WTC11 (cell line): ENCODE measurements at places on chromosomes 4 and X.

GRCh38 chr4:147044241-147044640 lies 98.6 kb upstream of the TTC29 start:
- DNase-seq, result no peak

GRCh38 chr4:18419780-18420179 lies 398.2 kb upstream of the LCORL start:
- no peak for DNase-seq

- no peak for DNase-seq
Observed at GRCh38 chrX:24085101-24085500, 30.3 kb downstream of the EIF2S3 start.

DNA sequence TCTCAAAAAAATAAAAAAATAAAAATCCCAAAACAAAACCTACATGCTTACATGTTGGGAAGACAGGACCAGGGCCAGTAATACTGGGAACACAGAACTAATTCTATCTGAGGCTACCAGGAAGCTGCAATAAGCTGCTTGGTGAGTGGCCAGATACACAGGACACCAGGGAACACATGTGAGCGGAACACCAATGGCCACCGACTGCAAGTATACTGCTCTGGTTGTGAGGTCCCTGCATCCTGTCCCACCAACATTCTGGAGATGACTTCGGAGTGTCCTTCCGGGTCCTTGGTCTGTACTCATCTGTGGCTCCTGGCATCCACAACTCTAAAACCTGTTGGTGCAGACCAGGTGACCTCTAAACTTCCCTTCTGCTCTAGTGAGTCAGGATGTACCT lies 2.7 kb downstream of the TNIP2 start:
- DNase-seq, result no peak

DNA sequence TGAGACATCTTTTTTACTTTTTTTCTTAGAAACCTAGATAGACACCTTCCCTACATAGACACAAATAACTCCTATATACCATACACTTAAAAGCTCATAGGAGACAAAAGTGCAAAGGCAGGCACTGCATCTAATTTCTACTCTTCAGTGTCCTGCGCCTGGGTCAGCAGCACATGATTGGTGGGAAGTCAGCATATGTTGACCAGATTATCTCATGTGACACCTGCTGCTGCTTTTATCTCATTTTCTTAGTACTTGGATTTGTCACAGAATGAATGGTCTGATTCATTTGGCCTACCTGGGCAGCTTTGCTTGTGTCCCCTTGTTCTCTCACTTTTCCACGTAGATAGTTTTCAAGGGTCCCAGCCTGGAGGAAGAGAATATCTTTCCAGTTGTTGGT lies 24.9 kb upstream of the LNX1 start:
- no peak for DNase-seq

DNA sequence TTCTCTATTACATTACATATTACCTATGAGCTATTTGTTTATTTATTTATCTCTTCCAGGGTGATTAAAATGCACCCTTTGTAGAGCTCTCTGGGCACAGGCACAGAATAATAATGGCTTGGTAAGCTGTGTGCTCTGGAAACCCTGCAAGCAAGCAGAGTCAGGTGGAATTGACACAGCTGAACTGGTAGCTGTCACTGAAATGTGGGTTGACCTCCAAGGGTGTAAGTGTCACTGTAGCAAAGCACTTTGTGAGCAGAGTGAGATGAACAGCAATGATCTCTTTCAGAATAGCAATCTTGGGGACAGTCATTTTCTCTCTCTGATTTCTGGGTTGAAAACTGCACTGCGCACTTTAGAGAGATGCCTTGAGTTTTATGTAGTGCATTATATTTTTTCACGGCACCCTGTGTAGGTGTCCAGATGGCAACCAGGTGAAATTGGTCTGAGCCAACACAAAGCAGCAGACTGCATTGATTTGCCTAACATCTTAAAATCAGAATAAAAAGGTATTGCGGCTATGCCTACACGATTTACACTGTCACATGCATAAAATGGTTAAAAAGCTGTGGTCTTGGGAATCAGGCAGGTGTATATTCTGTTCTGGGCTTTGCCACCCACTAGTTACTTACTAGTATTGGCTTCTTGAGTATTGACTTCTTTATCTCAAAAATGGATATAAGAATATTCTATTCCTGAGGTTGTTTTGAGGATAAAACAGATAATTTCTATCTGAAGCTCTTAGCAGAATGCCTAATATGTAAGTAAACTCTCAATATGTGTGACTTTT lies 450.3 kb downstream of the RAPGEF2 start:
- no peak for DNase-seq

GRCh38 chrX:66674506-66674905 lies 35.6 kb upstream of the EDA2R start:
- no peak for DNase-seq

- no peak for DNase-seq
Observed at GRCh38 chr4:27215220-27215826, 354.7 kb downstream of the STIM2 start.

DNA sequence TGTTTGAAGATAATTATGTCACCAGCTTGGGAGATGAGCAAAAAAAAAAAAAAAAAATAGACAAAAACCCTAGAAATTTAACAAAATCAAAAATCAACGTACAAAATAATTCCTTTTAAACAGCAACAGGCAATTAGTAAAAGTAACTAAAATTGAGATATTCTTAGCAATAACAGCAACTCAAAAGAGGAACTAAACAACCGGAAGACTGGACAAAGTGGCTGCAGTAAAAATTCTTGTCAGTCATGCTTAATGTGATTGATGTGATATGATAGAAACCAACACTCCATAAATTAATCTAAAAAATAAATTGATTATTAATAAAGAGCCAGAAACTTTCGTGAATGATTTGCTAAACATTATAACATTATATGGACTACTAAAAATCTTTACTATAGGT lies 1534.6 kb upstream of the AGA start:
- DNase-seq, result no peak

- no peak for DNase-seq
Observed at GRCh38 chr4:3404546-3404945, 37.2 kb upstream of the HGFAC start.

DNA sequence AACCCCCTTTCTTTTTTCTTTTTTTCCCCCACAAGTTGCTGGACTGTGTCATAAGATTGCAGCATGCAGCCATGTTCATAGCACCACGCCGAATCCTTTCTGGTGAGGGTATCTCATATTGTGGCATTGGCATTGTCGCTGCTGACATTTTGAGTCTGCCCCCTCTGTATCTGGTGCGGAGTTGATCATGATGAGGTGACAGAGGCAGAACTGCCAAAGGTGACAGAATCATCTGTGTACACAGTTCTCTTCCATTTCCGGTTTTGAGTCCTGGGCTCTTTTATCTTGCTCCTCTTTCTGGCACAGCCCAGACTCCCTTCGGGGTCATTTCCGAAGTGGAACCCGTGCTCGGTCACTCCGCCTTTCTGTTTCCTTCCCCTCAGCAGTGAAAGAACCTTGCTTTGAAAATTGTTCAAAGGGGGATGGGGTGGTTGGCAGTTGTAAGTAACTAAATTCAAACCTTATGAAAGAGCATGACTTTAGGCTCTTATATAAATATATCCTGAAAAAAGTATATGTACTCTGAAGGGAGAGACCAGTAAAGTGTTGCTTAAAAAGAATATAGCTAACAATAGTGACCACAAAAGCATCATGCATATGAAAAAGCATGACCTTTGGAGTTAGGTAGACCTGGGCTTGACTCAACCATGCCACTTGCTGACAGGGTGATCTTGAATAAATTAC lies 55.0 kb upstream of the BMP2K start:
- DNase-seq, result no peak

GRCh38 chrX:8044947-8045346 lies 117.7 kb upstream of the PNPLA4 start:
- no peak for DNase-seq

DNA sequence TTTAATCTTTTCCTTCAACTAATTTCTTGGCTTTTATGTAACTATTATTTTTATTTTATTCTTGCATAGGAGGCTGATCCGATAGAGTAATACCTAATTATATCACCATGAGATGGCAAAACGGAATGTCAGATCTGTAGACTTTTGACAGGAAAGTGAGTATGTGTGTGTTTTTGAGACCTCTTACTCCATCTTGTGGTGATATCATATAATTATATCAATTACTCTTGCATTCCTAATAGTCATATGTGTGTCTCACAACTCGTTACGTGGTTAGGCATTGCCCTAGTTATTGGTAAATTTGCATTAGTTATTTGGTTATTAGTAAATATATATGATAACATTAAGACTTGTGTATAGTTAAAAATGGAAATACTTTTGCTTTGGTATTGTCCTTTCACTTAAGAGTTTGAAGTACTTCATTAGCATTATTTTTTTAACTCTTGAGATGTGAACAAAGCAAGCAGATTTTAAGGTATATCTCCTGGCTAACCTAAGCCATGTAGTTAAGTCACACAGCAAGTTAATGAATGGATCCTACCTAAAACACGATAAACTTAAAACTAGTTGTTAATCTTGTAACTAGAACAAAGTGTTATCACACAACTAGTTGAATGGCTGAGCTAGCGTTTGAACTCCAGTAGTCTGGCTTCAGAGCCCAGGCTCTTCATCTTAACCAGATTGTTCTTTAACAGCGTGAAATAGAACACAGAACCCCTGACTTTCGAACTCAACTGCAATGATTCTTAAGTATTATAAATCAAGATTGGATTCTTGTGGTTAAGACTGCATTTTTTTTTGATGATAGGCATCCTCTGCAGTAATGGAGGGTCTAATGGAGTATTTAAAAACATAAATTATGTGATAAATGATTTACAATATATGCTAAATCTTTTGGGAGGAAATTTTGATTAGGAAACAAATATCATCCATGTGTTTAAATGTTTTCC lies 67.1 kb downstream of the PGRMC2 start:
- no peak for DNase-seq

- no peak for DNase-seq
Observed at GRCh38 chr4:2461246-2461960, 7.5 kb upstream of the RNF4 start.

DNA sequence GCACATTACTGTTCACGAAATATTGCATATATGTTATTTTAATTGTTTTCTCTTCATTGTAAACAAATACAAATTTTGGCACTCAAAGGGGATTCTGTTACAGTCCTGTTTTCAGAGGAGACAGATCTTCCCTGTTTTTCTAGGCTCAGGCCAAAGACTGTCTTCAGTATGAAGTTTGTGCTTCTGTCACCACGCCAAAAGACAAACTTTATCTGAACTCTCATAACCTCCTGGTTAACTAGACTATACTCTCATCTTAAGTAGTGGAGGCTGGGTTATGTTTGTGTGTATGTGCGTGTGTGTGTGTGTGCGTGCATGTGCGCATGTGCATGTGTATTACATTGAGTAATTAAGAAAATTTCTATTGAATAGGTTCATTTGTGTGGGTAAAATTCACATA lies 676.8 kb upstream of the HS3ST1 start:
- no peak for DNase-seq

DNA sequence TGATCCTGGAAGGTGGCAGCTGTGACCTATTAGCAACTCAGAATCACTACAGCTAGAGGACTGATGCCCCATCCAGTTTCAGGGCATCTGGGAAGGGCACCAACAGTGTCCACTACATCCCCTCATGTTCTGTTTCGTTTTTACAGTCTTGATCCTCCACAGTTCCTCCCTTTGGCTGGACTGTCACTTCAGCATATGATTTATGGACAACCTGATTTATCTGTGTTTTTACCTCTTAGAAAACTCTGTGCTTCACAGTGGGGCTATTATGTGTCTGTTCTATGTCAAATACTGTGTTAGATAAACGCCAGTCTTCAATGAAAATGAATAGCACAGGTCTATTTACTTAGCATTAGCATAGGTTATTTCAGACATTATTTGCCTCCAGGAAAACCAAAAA lies 63.1 kb upstream of the GRPR start:
- no peak for DNase-seq

DNA sequence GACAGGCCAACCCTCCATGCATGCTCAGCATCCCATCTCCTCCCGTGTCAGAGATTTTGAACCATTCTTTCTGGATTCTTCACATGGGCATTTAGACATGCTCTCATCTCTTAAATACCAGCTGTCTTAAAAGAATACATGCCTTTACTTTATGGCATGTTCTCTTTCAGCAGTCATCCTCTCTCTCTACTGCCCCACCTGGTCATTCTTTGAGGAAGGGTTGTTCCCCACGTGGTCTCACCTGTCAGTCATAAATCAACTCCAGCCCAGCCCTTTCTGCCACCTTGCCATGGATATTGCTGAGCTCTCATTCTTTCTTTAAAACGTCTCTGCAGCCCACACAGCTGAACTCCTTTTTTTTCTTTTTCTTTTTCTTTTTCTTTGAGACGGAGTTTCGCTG lies 111.3 kb downstream of the ARHGAP10 start:
- no peak for DNase-seq

GRCh38 chrX:30525732-30526131 lies 51.8 kb downstream of the TASL start:
- no peak for DNase-seq

GRCh38 chrX:1534301-1535168 lies 2.5 kb downstream of the P2RY8 start:
- DNase-seq, result peak; percentile 33

GRCh38 chr4:107799669-107800450 lies 24.9 kb upstream of the SGMS2 start:
- no peak for DNase-seq

- DNase-seq, result no peak
Observed at GRCh38 chr4:46211406-46211805, 87.6 kb upstream of the GABRG1 start.

- DNase-seq, result peak; percentile 37
Observed at GRCh38 chrX:78595901-78596502, 63.1 kb downstream of the RTL3 start.

DNA sequence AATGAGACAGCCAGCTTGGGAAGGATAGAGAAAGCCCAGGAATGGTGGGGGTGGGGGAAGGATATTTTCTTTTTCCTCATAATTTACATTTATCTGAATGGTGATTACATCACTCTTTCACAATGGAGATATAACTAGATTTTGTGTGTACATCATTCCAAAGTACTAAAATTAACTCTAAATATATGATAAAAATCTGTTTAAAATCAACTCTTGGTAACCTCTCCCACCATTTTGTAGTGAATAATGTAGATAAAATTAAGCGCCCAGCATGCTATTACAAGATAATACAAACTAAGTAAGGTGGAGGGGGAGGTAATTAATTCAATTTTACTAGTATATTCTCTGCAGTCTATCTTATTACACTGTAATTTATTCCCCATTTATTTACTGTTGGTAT lies 78.9 kb downstream of the NCAPG start:
- no peak for DNase-seq
